NCI-H187 treated with DMSO at 0.1 percent for 48 hours (cell line): ENCODE measurements at places on chromosomes 13 and 19.

DNA sequence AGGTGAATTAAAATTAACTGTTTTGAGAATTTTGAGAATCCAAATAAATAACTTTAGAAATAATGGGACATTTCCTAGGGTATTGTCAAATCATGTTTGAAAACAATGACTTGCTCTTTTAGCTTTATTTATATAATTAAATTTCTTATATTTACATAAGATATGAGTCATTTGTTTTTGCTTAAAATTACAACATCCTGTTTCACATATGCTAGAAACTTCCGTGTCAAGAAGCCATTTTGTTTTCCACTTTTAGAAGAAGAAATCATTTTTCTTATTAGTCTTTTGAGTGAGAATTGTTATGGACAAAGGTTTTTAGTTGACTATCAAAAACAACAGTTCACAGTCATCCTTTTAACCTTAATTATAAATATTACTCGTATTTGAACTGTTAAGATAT, 48.2 kb downstream of the DPY19L3 start:
- DNase-seq, result no peak

DNA sequence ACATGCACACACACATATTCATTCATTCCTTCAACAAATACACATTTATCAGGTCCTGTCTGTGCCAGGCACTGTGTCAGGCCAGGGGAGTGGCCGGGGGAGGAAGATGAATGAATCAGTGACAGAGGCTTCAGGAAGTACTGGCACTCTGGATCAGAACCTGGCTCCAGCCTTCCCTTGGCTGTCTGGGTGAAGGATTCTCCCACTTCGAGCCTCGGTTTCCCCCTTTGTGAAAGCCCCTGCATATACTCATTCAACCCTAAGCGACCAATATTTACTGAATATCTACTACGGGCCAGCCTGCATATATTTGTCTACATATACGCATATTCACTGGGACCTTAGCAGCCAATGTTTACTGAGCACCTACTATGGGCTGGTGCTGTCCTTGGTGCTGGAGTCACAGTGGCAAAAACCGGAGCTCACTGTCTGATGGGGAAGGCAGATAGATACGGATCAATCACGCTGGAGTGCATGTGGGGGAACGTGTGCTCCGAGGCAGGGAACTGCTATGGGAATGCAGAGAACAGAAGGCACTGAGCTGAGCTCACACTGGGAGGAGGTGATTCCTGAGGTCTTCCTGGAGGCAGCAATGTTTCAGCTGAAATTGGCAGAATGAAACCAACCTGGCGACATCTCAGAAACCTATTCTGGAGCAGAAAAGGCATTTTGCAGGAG, 636 bp upstream of the ZNF579 start:
- no peak for DNase-seq

DNA sequence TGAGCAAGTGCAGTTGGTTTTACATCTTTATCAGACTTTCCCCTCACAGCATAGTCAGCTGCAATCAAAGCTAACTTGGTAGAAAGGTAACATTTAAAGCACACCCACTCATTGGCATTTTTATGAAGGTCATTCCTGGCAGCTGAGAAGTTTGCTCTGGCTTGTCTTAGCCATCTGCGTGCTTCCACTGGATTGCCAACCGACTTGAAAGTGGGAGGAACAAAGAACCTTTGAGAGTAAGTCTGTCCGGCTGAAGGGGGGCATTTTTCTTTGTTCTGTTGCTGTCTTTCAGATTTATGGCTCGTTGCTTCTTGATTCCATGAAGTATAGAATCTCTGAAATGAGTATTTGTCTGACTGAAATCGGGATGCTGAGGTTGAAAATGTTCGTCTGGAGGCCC, 103.1 kb downstream of the SACS start:
- no peak for DNase-seq

GRCh38 chr19:13613447-13613846, 107.2 kb upstream of the CACNA1A start:
- DNase-seq, result peak; percentile 60

- no peak for DNase-seq
Measured at GRCh38 chr13:39365879-39366278, 237.1 kb downstream of the LHFPL6 start.

DNA sequence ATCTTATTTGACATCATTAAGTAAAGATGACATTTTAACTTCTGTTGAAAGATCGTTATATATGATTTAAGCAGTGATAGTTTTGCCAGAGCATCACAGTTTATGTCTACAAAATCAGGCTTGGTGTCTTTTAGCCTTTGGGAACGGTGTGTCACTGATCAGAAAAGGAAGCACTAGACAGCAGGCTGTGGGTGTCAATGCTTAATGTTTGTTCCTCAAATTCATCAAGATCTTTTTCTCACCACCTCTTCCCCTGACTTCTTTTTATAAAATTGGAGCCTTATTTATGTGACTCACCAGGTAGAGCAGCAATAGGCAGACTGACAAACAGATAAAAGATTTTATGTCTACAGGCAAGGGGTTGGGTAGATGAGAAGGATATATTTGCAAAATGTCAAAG, 1558.5 kb downstream of the EFNB2 start:
- DNase-seq, result no peak

DNA sequence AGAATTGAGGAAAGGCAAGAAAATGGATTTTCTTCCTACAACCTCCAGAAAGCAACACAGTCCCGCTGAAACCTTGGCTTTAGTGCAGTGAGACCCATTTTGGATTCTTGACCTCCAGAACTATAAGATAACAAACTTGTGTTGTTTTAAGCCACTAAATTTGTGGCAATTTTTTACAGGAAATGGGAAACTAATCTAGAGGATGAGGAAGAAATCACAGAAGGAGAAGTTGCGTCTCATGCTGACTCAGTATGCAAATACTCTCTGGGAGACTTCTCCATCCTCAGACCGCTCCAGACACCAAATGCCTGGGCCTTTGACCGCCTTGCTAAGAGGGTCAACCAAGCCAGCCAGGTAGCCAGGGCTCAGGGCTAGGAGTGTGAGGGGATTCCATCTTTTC, 13.1 kb upstream of the CEACAM16 start:
- no peak for DNase-seq

DNA sequence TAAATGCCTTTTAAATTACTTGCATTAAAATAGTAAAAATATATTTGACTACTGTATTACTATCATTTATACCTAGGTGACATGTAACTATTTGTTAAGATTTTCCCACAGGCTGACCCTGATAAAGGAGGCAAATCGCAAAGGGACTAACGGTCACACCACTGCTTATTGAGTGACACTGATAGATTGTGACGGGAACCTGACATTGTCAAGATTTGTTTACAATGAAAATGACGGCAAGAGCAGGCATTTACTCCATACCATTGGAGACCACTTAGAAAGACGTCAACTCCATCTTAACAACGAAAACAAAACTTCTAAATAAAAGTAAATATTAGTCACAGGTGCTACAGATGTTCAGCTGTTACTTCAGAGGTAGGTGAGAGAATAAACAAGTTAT, 289.0 kb downstream of the DACH1 start:
- DNase-seq, result no peak

- no peak for DNase-seq
Measured at GRCh38 chr19:1427221-1427920, 10.8 kb upstream of the RPS15 start.

- no peak for DNase-seq
Measured at GRCh38 chr19:51150627-51151026, 8.5 kb downstream of the SIGLEC7 start.

- DNase-seq, result no peak
Measured at GRCh38 chr19:43610493-43610892, 1.4 kb upstream of the SRRM5 start.

GRCh38 chr13:99086267-99087097, 108.6 kb upstream of the DOCK9 start:
- no peak for DNase-seq

- no peak for DNase-seq
Measured at GRCh38 chr13:34128661-34129060, 310.7 kb downstream of the RFC3 start.
